GM13977 (cell line): ENCODE measurements at places on chromosomes 7 and 10.

DNA sequence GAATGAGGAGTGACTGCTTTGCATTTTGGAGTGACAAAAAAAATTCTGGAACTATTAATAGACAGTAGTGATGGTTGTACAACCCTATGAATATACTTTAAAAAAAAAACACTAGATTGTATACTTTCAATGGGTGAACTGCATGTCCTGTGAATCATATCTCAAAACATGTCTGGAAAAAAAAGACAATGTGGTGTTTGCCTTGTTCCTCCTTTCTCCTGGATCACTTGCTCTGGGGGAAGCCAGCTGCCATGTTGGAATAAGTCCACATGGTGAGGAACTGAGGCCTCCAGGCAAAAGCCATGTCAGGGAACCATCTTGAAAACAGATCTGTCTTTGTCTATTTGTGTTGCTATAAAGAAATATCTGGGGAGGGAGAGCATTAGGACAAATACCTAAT lies 39.5 kb upstream of the YAE1 start:
- no peak for DNase-seq

DNA sequence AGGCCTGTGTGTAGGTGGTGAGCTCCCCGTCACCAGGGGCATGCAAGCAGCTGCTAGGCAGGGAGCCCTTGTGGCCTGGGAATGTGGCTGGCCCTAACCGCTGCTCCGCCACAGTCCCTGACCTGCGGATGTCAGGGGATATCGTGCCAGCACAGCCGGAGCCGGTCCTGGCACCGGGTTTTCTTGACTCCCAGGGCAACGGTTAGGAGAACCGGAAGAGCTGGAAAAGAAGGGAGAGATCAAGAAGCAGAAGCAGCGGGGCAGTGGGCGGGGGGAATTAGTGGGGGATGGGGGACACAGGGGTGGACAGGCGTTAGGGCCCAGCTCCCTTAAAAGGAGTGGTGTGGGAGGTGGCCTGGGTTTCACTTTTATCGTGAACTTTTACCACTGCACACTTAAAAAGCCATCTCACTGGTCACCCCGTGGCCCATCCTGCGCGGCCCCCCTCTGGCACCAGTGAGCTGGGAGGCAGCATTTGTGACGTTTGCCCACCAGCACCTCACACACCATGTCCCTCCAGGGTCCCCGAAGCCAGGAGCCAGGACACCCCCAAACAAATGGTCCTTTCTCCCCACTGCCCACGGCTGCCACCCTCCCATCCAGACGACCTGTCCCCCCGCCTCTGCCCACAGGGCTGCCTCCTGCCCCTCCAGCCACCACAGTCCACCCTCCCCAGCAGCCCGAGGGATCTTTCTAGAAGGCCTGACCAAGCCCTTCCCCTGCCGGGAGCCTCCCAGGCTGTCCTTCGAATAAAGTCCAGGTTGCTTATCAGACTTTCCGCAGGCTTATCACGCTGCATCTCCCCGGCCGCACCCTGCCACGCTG lies 1.8 kb upstream of the MICALL2 start:
- DNase-seq, result peak; percentile 83

DNA sequence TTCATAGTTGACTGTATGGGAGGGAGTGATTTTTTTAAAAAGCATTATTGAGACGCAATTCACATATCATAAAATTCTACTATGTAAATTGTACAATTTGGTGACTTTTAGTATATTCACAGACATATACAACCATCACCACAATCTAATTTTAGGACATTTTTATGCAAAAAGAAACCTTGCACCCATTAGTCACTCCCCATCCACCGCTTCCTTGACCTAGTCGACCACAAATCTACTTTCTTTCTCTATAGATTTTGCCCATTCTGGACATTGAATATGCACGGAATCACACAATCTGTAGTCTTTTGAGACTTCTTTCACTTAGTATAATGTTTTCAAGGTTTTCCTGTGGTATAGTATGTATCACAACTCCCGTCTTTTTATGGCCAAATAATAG lies 54.6 kb downstream of the BLNK start:
- no peak for DNase-seq

DNA sequence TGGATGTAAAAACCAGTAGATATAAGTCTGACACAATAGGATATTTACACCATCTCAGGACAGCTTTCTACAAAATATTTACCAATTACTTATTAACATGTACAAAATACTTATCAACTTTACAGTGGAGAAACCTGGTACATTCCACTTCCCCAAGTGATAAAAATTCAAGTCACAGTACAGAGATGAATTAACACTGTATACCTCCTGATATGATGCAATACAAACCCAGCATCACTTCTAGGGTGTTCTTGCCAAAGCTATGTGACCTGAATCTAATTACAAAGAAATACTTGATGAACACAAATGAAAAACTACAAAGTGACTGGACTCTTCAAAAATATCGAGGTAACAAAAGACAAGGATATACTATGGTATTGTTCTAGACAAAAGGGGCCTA lies 156.4 kb upstream of the FGFR2 start:
- DNase-seq, result no peak

DNA sequence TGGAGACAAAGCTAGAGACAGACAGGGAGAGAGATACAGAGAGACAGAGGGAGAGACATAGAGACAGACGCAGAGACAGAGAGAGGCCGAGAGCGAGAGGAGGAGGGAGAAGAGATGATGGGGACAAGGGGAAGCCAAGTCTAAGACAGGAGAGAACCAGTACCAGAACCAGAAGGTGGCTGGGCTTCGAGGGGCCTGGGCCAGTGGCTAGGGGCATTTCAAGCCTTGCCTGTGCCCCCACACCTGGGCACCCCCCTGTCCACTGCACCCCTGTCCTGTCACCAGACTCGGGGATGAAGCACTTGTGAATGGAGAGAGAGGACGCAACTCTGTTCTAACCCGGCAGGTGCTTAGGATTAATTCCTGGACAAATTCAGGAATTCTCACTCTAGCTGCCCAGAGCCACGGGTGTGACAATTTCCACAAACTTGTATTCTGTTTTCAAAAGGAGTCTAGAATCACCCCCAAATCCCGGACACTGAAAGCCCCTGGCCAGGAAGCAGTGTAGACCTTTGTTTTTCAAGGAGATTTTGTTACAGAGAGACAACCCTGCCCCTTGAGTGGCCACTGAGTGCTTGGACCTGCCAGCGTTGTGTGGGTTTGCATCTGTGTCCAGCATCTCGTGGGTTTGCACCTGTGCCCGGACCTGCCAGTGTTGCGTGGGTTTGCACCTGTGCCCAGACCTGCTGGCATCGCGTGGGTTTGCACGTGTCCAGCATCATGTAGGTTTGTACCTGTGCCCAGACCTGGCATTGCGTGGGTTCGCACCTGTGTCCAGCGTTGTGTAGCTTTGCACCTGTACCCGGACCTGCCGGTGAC lies 157.3 kb downstream of the WDR37 start:
- DNase-seq, result no peak

DNA sequence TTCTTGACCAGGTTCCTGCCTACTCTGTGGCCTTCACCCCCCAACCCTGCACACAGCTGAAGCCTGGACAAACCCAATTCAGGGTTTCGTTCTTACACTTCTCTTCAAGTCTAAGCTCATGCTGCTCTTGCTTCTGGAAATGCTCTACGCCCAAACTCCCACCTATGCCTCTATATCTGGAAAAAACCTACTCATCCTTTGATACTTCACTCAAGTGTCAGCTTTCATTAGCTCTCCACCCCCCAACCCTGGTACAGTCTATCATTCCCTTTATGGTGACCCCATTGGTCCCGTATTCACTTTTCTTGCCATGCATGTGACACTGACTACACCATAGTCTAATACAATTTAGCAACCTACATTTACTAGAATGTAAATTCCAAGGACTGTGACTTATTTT lies 220.9 kb upstream of the PLXNA4 start:
- no peak for DNase-seq

DNA sequence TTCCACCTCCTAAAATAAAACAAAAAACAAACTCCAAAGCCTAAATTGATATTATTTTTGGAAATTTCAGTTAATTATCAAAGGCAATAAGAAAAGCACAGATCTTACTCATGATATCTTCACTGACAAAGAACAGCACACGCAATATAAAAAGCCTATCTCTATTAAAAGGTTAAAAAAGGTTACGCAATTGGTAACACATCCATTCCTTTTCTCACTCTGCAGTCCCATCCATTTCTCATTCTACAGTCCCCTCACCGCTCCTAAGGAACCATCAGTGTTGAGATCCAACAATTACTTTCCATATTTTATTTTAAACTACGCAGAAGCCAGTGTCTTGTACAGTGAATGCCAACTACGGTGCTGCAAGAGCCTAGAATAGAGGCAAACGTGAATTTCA lies 1.3 kb downstream of the SEC61G start:
- DNase-seq, result no peak

DNA sequence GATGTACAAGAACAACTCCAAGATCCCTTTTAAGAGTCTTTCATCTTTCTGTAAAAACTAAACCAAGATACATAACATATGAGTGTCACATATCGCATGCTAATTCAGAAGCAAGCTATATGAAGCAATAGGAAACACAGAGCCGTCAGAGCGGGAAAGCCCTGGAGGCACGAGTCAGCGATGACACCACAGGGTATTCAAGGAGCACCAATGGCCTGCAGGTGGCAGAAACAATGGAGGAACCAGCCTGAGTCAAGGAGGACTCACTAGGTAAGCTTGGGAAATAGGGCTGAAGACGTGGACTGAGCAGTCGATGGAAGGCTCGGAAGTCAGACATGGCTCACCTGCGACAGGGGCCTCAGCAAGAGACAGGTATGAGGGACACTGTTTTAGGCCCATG lies 214.4 kb downstream of the FAM107B start:
- no peak for DNase-seq

DNA sequence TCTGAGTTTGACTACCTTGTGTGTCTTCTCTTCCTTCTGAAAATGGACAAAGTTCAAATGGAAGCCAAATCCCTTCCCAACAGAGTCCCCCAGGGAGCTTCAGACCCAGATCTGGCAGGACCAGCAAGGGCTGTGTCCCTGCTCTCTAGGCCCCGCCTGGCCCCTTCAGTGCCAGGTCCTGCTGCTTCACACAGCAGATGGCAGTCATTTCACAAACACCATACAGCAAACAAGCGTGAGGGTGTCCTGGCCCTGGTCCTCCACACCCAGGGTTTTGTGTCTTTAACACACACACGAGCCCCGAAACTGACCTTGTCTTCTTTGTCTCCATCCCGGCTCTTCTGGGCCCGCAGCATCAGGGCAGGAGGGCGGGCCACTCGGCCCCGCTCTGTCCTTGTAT lies 145.0 kb downstream of the TCERG1L start:
- DNase-seq, result no peak

- no peak for DNase-seq
Measured at GRCh38 chr10:36602374-36602773, 523.0 kb upstream of the ANKRD30A start.

- DNase-seq, result no peak
Measured at GRCh38 chr7:158403013-158403821, 184.4 kb downstream of the PTPRN2 start.

- DNase-seq, result no peak
Measured at GRCh38 chr7:43137811-43138210, 25.4 kb downstream of the HECW1 start.

DNA sequence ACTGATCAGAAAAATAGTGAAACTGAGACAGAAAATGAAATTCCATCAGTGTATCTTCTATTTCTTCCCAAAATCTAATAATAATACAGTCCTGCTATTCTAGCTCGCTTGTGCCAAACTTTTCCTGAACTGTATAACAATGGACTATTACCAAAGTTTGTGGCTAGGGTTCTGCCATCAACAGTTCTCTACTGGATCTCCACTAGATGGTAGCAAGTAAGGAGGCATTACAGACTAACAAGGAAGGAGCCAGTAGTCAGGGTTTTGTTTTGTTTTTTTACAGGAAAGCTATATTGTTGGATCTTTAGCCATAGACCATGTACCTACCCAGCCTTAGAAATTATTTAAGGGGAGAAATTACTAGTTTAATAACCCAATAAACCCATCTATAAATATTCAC lies 10.8 kb downstream of the MTERF1 start:
- DNase-seq, result no peak

DNA sequence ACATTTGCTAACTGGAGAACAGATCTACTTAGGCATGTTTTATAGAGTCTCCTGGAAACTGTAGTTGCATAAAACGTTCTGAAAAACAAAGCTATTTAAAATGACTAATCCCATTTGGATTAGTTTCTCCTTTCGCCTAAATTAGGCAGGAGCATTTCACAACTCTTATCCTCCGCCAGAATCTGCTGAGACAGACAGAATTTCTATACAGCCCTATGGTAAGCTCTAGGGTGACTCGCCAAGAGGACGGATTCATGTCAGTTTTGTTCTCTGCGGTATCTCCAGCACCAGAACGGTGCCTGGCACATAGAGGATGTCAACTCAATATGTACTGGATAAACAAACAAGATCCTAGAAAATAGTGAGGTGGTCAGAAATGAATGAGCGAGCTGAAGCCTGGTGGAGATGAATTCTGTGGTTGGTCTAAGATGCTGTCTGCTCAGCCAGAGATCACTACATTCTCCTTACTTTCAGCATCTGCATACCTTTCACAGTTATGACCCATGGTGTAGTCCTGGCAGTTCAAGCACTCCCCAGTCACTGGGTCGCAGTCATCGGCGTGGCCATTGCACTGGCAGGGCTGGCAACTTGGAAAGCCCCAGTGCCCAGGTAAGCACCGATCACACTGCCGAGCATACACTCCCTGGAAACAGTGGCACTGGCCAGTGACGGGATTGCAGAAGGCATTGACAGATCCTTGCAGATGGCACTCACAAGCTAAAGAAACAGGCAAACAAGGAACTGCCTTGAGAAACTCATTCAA lies 44.0 kb downstream of the LAMB1 start:
- DNase-seq, result no peak

DNA sequence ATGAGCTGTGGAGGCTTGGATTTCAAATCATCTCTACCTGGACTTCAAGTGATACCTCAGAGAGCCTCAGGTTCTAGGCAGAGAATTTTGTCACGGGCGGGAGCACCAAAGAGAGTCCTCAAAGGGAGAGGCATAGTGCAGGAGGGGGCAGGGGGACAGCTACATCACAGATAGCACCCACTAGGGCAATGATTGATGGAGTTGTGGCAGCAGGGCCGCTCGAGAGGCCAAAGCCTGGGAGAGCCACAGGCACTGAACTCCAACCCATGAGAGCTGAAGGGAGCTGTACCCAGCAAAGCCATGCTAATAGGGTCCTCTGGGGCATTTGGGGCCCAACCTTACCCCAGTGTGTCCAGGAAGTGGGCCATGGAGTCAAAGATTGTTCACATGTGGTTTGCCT lies 232.0 kb upstream of the PCDH15 start:
- no peak for DNase-seq

- DNase-seq, result no peak
Measured at GRCh38 chr7:20510573-20510900, 104.9 kb upstream of the ABCB5 start.

GRCh38 chr10:74231375-74231774 lies 80.4 kb downstream of the ADK start:
- no peak for DNase-seq

- no peak for DNase-seq
Measured at GRCh38 chr10:123417414-123417813, 248.7 kb upstream of the GPR26 start.

- DNase-seq, result no peak
Measured at GRCh38 chr10:103626178-103626577, 132.7 kb downstream of the NEURL1 start.

DNA sequence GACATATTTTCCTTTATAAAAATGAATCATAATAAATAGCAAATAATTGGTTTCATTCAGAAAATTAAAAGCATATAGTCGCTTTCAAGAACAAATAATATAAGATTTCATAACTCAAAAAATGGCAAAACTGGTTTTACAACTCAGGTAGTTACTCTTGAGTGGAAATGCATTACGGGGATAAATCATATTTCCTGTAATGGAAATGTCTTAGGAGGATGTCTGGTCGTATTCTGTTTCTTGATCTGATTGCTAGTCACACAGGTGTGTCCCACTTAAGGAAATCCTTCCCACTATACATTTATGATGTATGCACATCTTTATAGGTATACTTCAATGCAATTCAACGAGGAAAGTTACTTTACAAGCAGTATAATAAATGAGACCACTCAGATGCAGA lies 20.7 kb downstream of the NRAP start:
- no peak for DNase-seq
